Kidney glomerular epithelial cell (primary cell): ENCODE measurements at places on chromosomes 2 and 18.

DNA sequence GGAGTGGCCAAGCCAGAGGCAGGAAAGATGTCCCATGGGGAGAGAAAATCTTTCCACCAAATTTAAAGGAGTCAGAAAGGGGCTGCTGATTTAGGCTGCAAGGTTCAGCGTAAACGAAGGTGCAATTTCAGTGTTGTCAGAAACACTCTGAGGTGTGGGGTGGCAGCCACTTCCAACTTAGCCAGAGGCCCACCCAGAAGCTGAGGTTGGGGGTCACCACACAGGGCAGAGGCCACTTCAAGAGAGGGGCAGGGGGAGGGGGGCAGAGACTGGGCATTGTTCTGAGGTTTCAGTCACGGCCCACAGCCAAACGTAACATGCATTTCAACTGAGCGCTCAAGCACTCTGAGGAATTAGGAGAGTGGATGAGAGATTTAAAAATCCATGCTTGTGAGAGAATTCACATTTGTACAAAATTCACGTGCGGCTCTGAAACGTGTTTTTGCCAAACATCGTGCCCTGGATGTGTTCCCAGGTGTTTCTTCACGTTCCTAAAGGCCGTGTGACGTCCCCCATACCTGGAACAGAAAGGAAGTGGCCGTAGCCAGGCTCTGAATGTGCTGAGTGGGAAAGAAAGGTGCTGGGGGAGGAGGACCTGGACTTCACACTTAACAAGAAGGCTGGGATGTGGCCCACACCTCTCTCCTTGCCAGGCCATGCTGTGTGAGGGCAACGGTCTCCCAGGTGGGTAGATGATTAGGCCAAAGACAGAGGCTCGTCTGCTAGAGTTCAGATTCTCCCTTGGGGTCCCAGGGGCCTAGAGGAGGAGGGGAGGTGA is 19.5 kb upstream of the BOK start:
- DNase-seq, result no peak

DNA sequence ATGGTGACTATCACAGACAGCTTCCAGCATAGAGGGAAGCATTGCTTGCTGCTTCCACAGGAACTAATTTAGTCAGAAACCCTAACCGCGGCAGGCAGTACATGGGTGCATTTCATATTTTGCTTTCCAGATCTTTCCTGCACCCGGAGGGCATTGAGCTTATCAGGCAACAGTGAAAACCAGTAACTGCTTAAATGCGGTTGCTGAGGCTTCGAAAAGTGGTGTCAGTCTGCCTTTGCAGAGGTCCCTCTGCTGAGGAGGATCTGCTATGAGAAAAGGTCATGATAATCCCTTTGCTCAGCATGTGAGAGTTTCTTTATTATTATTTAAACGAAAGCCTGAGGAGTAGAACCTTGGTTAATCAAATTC is 44.6 kb upstream of the ROCK2 start:
- no peak for DNase-seq

GRCh38 chr18:8786483-8787370 is 81.4 kb downstream of the MTCL1 start:
- DNase-seq, result no peak

- no peak for DNase-seq
These were observed 121.9 kb downstream of the PAX3 start for GRCh38 chr2:222176890-222177289.

GRCh38 chr2:96342085-96342484 is 6.5 kb downstream of the NCAPH start:
- peak; percentile 38 for DNase-seq

DNA sequence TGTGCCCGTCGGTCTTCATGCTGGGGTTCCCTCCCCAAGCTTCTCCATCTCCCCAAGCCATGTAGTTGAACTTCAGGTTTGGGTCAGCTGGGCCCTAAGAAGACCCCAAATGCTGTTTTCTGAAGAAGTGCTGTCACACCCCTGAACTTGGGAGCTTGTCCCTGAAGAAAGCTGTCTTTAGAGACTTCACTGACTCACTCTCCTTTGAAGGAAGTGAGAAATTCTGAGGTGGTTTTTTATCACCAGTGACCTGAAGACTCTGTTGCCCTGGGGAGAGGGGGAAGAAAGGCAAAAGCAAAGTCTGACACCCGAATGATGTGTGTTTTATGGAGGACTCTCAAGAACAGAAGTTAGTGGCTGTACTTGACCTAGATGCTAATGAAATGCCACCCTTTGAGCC is 83.6 kb upstream of the BCL2L11 start:
- no peak for DNase-seq

DNA sequence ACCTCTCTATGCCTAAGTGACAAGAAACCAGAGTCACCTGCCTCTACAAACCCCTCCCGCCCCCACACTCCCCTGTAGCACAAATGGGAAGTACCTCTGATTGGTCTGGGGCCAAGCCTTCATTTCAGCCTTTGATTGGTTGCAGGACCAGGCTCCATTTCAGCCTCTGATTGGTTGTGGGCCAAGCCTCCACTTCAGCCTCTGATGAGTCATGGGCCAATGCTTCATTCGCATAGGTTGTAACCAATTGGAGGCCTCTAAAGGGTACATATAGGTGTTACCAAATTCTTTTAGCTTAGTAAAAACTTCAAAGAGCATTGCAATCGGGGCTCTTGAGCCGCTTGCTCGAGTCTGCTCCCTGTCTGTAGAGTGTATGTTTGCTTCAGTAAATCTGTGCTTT is 25.0 kb downstream of the CCDC102B start:
- no peak for DNase-seq

DNA sequence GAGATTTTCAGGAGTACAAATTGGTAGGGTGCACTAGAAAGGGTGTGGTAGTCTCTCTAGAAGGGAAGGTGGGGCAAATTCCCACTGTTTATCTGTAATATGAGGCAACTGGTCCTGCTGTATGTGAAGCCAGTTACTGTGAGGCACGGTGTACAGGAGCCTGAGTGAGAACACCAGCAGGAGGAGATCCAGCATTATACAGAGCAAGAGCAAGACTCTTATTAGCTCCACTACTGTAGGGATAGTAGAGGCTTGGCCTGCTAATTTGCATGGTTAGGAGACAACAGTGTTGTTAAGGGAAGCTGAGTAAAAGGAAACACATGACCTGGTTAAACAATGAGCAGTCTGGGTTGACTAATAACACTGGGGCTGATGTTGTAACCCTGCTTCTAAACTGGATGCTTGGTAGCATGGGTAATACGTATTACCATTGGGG is 76.3 kb upstream of the WDSUB1 start:
- DNase-seq, result peak; percentile 48

DNA sequence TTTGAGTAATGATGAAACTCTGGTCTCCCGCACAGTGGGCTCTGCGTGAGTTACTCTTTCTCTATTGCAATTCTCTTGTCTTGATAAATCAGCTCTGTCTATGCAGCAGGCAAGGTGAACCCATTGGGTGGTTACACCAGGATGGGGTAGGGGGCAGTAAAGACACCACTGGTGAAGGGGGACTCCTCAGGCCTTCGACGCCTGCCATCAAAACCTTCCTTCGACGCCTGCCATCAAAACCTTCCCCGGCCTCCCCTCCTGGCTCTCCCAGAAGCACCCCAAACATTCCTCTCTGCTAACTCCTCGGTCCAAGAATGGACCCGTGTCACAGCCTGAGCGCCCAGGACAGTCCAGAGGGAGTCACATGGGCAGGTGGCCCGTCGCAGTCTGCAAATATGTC is 4.8 kb upstream of the STARD7 start:
- no peak for DNase-seq

DNA sequence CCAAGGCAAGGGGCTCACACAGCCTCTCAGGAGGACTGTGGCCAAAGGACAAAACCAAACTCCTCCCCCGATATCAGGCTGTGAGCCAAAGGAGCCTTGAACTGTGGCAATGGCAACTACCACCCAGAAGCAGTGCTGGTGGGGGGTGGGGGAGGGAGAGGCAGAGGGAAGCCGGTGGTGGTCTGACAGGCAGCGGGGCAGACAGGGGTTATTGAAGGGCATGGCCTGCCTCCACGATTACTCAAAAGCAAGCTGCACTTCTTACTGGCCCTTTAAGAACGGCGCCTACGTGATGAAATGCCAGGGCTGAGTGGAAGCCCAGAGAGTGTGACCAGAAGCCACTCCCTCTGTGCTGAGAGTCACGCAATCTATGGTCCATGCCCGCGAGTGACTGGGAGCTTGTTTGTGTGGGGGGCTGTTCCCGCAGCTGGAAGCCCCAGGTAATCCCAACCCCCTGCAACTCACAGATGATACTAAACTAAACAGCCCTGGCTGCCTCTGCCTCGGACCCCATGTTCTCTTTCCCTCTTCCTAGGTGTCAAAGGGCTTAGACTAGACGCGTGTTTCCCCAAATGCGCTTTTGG is 128.2 kb upstream of the CXCR4 start:
- DNase-seq, result peak; percentile 25

- DNase-seq, result peak; percentile 11
These were observed 3.8 kb downstream of the GALNT5 start for GRCh38 chr2:157261199-157261782.

GRCh38 chr2:238528953-238529781 is 102.4 kb downstream of the ASB1 start:
- DNase-seq, result no peak

GRCh38 chr18:6311456-6312215 is 103.1 kb downstream of the L3MBTL4 start:
- no peak for DNase-seq

GRCh38 chr18:1483385-1483784 is 578.7 kb downstream of the ADCYAP1 start:
- DNase-seq, result no peak

DNA sequence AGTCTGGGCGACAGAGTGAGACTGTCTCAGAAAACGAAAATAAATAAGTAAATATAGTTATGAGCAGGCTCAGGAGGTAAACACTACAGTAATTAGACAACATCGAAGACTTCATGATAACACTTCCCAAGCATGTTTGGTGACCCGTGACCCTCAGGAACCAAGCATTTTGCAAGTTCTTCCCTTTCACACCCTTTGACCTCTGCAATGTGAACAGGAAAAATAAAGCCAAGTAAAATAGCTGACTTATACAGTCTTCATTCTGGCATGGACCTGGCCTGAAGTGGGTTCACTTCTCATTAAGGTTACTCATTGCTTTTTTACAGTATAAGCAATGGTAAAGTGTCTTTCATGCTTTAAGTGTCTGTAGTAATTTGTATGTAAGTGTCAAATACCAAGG is 15.3 kb upstream of the TGIF1 start:
- DNase-seq, result no peak

- peak; percentile 95 for DNase-seq
These were observed 663.3 kb upstream of the CHAC2 start for GRCh38 chr2:53104263-53104662.

DNA sequence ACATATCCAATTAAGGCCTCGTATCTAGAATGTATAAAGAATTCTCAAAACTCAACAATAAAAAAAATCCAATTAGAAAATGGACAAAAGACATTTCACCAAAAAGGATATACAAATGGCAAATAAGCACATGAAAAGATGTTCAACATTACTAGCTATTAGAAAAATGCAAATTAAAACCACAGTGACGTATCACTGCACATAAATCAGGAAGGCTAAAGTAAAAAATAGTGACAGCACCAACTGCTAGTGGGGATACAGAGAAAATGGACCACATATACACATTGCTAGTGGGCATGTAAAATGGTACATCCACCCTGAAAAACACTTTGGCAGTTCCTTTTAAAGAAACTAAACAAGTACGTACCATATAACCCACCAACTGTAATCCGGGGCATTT is 59.7 kb downstream of the SMAD4 start:
- no peak for DNase-seq

- DNase-seq, result peak; percentile 46
These were observed 816 bp downstream of the GALNT14 start for GRCh38 chr2:31137211-31138036.

GRCh38 chr2:20985062-20985461 is 58.8 kb downstream of the APOB start:
- no peak for DNase-seq

- no peak for DNase-seq
These were observed 724 bp downstream of the NMS start for GRCh38 chr2:100470898-100471514.

DNA sequence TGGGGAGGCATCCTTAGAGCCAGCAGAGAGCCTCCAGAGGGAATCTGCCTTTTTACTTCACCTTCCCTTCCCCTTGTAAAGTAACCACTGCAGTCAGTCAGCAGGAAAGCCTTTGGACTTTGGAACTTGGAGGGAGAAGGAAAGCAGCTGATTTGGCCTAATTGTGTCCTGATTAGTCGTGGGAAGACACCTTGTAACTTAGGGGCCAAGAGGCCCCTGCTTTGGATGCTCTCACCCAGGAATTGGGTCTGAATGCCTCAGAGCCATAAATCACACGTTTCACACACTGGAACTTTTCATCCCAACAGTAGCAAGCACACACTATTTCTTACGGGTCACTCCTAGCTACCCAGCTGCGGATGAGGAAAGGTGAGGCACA is 81.0 kb upstream of the PPM1B start:
- DNase-seq, result no peak

GRCh38 chr2:160927324-160927723 is 232.9 kb upstream of the TANK start:
- no peak for DNase-seq

DNA sequence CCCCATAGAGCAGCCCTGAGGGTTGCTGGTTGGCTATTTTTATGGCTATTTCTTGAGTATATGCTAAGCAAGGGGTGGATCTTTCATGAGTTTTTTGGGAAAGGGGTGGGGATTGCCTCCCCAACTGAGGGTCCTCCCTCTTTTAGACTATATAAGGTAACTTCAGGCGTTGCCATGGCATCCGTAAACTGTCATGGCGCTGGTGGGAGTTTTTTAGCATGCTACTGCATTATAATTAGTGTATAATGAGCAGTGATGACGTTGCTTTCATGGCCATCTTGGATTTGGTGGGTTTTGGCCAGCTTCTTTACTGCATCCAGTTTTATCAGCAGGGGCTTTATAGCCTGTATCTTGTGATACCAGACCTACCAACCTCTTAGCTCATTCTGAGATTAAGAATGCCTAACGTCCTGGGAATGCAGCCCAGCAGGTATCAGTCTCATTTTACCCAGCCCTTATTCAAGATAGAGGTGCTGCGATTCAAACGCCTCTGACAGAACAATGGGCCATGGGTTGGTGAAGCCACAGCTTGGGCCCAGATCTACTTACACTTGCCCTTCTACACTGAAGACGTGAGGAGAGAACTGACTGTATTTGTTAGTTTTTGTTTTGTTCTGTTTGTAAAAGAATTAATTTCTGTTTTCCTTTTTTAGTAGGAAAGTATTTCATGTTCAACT is 53.8 kb upstream of the TMEM163 start:
- DNase-seq, result no peak

- DNase-seq, result no peak
These were observed 21.5 kb upstream of the SPRED2 start for GRCh38 chr2:65453916-65454315.

- DNase-seq, result no peak
These were observed 3.3 kb downstream of the UGT1A9 start for GRCh38 chr2:233674995-233675394.

- no peak for DNase-seq
These were observed 5.3 kb downstream of the ADCY3 start for GRCh38 chr2:24914713-24915112.

- no peak for DNase-seq
These were observed 55.0 kb upstream of the ITM2C start for GRCh38 chr2:230809677-230810251.

- DNase-seq, result peak; percentile 28
These were observed at the start of gene ZNF804A for GRCh38 chr2:184598316-184599053. ZNF804A (plus strand) TSS chr2:184598529; CDS start chr2:184598960, 431 bp downstream.

- peak; percentile 7 for DNase-seq
These were observed 441 bp downstream of the MPHOSPH10 start for GRCh38 chr2:71130905-71131244.
